ENCODE measurements at places on chromosomes 3 and 15.

DNA sequence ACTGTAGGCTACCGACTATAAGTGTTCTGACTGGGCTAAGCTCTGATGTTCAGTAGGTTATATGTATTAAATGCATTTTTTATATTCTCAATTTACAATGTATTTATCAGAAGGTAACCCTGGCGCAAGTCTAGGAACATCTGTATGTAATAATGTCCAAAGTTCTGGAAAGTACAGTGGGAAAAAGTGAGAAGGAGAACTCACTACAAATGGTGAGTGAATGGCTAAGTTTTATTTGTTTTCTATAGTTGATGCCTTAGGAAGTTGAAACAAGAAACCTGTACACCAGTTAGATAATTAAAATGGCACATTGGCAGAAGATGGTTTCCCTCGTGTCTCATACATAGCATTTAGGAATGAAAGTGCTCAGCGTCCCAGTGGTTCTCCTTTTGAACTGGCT is 333.4 kb upstream of the THRB start:
- no peak for DNase-seq

GRCh38 chr3:156216216-156216615 is 95.8 kb downstream of the KCNAB1 start:
- no peak for DNase-seq

GRCh38 chr3:38152609-38153008 is 12.7 kb upstream of the OXSR1 start:
- DNase-seq = no peak

DNA sequence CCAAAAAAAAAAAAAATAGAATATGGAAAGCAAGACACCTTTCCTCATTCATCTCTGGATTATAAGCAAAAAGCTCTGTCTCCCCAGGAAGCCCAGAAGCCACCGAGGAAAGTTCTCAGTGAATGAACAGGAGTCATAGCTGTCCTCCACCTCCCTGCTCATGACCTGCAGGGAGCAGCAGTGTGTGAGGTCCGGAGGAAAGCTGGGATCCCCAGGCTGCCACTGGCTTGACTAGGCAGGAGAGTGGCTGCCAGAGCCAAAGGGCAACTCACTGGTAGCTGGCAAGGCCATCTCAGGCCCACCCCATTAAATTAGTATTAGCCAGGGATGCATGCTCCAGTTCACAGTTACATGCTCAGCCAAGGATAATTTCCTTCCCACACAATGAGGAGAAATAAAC is 191.6 kb upstream of the STT3B start:
- peak; percentile 40 for DNase-seq

GRCh38 chr15:61888074-61888780 is 172.0 kb downstream of the VPS13C start:
- no peak for DNase-seq

DNA sequence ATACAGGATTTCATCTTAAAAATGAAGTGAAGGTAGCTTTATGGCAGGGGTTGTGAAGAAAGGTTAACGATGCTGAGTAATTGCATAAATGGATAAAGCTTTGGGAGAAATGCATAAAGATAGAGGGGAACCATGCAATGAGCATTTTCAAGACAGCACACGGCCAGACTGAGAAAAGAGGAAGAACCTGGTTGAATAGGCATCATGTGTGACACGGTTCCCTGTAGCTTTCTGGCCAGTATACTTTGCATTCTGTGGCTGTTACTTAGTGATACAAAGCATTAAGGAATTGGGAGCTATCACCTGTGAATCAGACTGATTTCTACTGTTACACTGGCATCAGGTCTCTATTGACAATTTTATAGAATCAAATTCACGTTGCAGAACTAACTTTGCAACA is 33.3 kb downstream of the NR2C2 start:
- DNase-seq = no peak

DNA sequence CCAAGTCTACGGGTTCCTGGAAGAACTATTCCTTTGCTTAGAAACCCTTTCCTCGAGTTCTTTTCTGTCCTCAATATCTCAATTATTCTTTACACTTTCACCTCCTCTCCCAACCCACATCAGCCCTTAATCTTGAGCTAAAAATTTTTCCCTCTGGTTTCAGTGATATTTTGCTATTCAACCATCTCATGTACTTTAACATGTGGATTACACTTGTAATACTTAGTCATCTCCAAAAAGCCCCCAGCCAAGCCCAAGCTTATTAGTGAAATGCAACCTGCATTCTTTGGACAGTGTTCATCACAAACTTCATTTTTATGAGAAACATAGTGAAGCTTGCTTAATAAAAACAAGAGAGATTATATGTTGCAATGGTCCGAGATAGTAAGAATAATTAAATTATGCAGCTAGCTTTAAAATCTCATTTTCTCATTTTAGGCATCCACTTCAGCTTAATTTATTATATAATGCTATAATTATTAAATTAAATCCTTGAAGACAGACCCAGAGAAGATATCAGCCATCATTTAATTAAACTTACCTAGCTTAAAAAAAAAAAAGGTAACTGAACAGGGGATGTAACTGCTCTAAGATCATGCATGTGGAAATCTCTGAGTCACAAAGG is 534.5 kb upstream of the TBL1XR1 start:
- DNase-seq = no peak

GRCh38 chr15:66720206-66721010 is 18.4 kb downstream of the SMAD6 start:
- no peak for DNase-seq

DNA sequence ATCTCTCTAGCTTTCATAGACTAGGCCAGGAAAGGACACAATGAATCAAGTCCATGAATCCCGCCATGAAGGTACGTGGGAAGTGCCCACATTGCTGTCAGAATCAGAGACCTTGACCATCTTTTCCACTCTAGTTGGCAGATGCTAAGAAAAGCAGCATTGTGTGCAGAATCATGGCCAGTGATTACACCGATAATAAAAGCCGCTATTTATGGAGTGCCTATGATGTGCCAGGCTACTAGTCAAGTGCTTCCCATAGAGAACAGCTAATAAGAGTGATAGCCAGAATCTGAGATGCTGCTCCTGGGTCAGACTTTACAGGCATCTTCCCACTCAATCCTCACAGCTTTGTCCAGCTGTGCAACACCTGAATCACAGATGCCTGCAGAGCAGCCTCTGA is 13.2 kb upstream of the RPL32 start:
- DNase-seq = no peak

DNA sequence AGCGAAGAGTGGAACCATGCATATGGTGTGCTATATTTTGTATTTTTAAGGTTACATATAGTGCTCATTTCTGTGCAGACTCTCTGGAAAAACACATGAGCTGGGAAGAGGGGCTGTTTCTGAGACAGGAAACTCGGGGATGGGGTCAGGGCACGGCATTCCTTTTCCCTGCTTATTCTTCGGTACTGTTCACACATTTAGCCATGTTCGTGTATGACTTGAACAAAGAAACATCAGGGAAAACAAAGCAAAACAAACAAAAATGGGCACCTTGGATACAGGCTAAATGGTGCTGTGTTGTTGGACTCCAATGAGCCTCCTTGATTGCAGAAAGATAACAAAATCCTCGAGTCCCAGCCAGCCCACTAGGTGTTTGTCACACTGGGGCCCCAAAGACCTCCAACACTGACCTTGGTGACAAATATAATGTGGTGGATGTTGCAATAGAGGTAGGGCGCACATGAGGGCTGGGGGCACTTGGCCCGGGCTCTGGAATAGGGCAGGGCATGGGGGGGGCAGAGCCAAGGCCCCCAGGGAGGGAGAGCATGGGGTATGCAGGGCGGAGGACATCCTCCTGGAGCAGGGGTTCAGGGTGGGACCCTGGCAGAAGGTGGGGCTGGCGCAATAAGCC is 19.3 kb downstream of the DNASE1L3 start:
- no peak for DNase-seq

GRCh38 chr3:105764378-105765307 is 104.2 kb downstream of the CBLB start:
- no peak for DNase-seq
